ENCODE measurements at places on chromosomes 2 and 18. TPM values are rescaled to one million over a fixed set of nuclear protein-coding genes. Genes with fewer than 3 reads are reported as not detected.

- H3K4me3 ChIP-seq = no peak overlapping the region
- peaks cover 25% of the 10 kb centered on the region for H3K4me1 ChIP-seq
- DNase-seq = no peak
- peaks cover 32% of the 10 kb centered on the region for H3K27me3 ChIP-seq
- H3K36me3 ChIP-seq = no peaks in the 10 kb centered on the region
Measured at GRCh38 chr2:25044990-25045389, 3.1 kb downstream of the EFR3B start.

DNA sequence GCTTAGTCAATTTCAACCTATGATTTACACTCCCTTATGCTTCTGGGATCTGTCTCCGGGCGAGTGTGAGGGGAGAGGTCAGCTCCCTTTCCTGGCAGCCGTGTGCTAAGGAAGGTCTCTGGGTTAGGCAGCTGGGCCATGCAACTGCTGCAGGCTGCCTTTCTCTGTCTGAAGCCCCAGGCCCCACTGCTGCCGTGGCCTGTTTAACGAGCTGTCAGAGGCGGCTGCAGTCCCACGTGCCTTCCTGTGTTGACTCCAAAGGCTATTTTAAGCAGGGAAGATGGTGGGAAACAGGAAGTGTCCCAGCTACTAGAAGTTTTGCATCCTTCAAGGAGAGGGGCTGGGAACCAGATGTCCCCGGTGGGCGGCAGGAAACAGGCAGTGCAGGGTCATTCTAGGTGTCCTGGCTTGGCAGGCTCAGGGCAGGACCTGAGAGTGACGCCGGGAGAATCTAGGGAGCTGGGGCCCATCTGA lies 186.4 kb downstream of the TNS1 start:
- H3K4me3 ChIP-seq = no peak overlapping the region
- DNase-seq = no peak
- no peaks in the 10 kb centered on the region for H3K36me3 ChIP-seq
- H3K4me1 ChIP-seq = no peaks in the 10 kb centered on the region

- no peak overlapping the region for H3K4me3 ChIP-seq
- peaks cover 49% of the 10 kb centered on the region for H3K4me1 ChIP-seq
- H3K27me3 ChIP-seq = no peaks in the 10 kb centered on the region
- H3K27ac ChIP-seq = peak overlapping the region; percentile 99
- 0 out of 2 replicates have a peak, but pooled peaks cover 7% of the 10 kb centered on the region for H3K36me3 ChIP-seq
Measured at GRCh38 chr2:101330253-101330933, 21.9 kb upstream of the RNF149 start.

DNA sequence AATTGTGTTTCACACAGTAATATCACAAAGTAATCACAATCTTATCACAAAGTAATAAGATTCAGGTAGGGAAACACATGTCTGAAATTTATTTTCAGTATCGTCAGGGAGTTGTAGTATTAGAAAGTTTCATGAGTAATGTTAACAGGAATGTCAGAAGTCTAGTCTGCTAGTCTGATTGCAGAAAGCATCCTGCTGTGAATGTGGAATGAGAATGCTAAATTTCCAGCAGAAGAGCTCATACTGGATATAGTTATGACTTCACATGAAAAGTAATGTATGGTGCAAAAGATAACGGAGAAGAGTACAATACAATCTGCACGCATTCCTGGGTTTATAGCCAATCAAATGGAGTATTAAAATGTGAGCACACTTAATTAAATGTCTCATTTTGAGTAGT lies 494.7 kb upstream of the SETBP1 start:
- H3K36me3 ChIP-seq = no peaks in the 10 kb centered on the region
- no peak for DNase-seq
- H3K4me3 ChIP-seq = no peak overlapping the region
- H3K4me1 ChIP-seq = no peaks in the 10 kb centered on the region
- no peaks in the 10 kb centered on the region for H3K27me3 ChIP-seq

DNA sequence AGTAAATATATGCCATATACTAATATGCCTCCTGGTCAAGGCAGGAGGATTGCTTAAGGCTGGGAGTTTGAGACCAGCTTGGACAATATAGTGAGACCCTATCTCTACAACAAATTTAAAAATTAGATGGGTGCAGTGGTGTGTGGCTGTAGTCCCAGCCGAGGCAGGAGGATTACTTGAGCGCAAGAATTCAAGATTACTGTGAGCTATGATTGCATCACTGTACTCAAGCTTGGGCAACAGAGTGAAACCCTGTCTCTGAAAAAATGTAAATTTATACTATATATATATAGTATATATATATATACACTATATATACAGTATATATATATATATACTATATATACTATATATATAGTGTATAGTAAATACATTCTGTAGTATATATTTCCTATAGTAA lies 30.0 kb upstream of the NPC1 start:
- H3K4me1 ChIP-seq = peaks cover 5% of the 10 kb centered on the region
- H3K27me3 ChIP-seq = no peaks in the 10 kb centered on the region
- no peaks in the 10 kb centered on the region for H3K36me3 ChIP-seq
- H3K4me3 ChIP-seq = no peak overlapping the region
- DNase-seq = no peak

DNA sequence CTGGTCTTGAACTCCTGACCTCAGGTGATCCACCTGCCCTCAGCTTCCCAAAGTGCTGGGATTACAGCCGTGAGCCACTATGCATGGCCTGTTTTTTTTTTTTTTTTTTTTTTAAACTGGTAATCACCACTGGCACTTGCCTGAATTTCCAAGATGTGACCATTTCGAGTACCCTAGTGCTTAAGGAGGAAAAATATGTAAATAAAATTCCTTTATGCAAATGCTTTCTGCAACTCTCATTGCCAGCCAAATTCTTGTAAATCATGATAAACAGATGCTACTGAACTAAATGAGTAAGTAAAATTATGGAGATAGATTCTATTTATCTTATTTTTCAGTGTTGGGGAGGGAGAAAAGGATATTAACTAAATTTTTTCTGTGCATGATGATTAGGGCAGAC lies 18.6 kb downstream of the CDCA7 start:
- 0 out of 2 replicates have a peak, but pooled peaks cover 10% of the 10 kb centered on the region for H3K36me3 ChIP-seq
- H3K27me3 ChIP-seq = no peaks in the 10 kb centered on the region
- H3K4me1 ChIP-seq = no peaks in the 10 kb centered on the region
- no peak overlapping the region for H3K27ac ChIP-seq
- H3K4me3 ChIP-seq = no peak overlapping the region

DNA sequence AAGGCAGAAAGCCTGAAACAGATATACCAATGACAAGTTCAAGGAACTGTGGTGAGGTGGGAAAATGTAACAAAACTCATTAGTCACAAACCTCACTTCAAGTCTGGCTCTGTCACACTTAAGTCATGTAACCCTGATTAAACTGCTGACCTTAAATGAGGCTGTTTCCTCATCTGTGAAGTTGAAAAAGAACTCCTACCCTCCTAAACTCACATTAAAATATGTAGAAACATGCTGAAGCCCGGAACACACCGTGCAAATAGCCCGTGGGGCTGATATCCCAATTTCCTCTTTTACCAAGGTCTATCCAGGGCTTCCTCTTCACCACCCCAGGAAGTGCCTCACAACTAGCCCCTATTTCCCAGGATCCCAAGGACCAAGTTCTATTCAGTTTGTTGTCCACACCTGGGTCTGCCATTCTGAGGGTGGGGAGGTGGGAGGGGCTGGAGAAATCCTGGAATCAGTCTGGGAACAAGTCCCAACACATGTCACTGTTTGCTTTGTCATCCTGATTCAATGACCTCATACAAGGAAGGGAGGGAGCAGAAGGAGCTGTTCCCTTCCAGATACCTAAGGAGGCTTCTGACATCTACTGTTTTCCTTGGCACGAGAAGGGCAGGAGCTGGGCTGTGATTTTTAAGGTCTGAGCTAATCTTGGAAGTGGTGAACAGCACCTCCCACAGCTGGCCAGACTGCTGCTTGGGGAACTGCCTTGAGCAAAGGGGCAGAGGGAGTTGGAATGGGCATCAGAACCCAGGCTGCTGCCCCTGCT lies 42.3 kb downstream of the SLC4A1AP start:
- no peaks in the 10 kb centered on the region for H3K27me3 ChIP-seq
- peaks cover 75% of the 10 kb centered on the region for H3K4me1 ChIP-seq
- peak overlapping the region; percentile 15 for H3K4me3 ChIP-seq
- peak; percentile 98 for DNase-seq
- H3K36me3 ChIP-seq = no peaks in the 10 kb centered on the region

GRCh38 chr2:60450488-60450887 lies 103.0 kb downstream of the BCL11A start:
- H3K4me3 ChIP-seq = no peak overlapping the region
- H3K36me3 ChIP-seq = no peaks in the 10 kb centered on the region
- peaks cover 79% of the 10 kb centered on the region for H3K27me3 ChIP-seq
- DNase-seq = no peak
- H3K4me1 ChIP-seq = no peaks in the 10 kb centered on the region
- no peak overlapping the region for H3K27ac ChIP-seq

DNA sequence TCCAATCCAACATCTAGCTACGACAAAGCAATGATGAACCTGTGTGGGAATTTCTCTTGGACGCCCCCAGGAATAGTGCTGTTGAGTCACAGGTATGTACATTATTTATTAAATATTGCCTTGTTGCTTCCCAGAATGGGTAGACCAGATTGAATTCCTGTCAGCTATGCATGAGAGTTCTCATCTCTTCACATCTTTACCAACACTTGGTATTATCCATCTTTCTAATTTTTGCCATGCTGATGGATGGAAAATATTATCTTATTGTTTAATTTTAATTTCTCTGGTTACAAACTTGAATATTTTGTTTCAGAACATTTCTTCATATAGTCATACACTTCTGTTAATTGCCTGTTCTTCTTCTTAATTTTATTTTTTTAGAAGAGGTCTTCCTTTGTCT lies 9.6 kb upstream of the RAB10 start:
- no peak overlapping the region for H3K4me3 ChIP-seq
- H3K27me3 ChIP-seq = no peaks in the 10 kb centered on the region
- no peaks in the 10 kb centered on the region for H3K4me1 ChIP-seq
- no peaks in the 10 kb centered on the region for H3K36me3 ChIP-seq

- no peaks in the 10 kb centered on the region for H3K36me3 ChIP-seq
- H3K4me1 ChIP-seq = peaks cover 1% of the 10 kb centered on the region
- no peak for DNase-seq
- no peak overlapping the region for H3K27ac ChIP-seq
- no peak overlapping the region for H3K4me3 ChIP-seq
Measured at GRCh38 chr2:202026507-202026906, 7.1 kb upstream of the FZD7 start.

DNA sequence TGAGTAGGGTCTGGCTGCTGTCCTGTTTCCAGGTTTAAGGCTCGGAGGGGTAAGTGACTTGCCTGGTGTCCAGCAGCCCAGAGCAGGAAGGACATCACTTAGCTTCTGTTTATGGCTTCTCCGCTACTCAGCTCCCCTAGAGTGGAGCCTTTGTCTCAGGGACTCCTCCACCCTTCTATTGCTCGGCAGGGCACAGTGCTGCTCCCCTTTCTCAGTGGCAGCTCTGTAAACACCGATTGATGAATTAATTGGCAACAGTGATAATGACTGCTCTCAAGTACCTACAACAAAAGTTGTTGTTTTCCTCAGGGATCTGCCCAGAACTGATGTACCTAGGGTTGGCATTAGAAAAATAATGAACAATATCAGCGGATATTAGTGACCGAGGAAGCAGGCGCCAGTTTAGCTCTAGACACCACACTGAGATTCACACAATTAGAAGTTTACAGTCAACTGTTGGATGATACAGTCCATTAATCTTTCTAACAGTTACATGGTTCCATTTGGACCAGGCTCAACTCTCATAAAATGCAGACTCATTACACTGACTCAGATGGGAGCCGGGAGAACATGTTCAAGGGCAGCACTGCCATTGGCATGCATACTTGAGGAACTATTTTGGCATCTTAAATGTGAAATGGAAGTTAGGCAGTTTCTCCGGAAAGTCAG lies 265.7 kb downstream of the MTX2 start:
- no peaks in the 10 kb centered on the region for H3K27me3 ChIP-seq
- H3K27ac ChIP-seq = no peak overlapping the region
- H3K36me3 ChIP-seq = no peaks in the 10 kb centered on the region
- peaks cover 5% of the 10 kb centered on the region for H3K4me1 ChIP-seq

GRCh38 chr2:179444056-179444455 lies 179.4 kb upstream of the SESTD1 start:
- H3K27me3 ChIP-seq = no peaks in the 10 kb centered on the region
- H3K4me1 ChIP-seq = no peaks in the 10 kb centered on the region
- no peak overlapping the region for H3K27ac ChIP-seq
- no peak for DNase-seq
- no peak overlapping the region for H3K4me3 ChIP-seq

DNA sequence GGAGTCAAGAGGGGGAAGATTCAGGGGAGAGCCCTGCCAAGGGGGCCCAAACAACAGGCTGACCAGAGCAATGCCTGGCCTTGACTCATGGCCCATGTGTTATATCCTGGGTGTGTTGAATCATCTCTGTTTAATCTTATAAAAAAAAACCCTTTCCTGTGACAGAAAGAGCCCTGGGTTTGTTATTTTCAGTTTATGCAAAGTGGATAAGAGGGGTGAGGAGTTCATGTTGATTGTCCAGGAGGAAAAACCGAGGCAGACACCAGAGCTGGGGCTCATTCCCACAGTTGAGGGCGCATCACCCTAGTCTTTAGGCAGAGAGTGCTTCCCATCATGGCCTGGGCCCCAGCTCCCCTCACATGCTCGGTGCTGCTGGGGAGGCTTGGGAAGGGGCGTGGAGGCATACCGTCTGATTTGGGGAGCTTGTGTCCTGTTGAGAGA lies 30.9 kb upstream of the IL37 start:
- H3K4me3 ChIP-seq = no peak overlapping the region
- no peaks in the 10 kb centered on the region for H3K36me3 ChIP-seq
- peak overlapping the region; percentile 6 for H3K27ac ChIP-seq
- DNase-seq = no peak
- H3K27me3 ChIP-seq = no peaks in the 10 kb centered on the region
- peaks cover 31% of the 10 kb centered on the region for H3K4me1 ChIP-seq

DNA sequence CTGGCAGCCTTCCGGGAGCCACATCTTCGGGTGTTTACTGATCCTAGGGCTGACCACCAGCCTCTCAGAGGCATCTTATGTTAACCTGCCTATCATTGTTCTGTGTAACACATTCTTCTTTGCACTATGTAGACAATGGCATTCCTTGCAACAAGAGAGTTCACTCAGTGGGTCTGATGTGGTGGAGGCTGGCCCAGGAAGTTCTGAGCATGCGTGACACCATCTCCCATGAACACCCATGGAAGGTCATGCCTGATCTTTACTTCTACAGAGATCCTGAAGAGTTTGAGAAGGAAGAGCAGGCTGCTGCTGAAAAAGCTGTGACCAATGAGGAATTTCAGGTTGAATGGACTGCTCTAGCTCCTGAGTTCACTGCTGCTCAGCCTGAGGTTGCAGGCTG lies 15.3 kb upstream of the ALMS1 start:
- H3K4me3 ChIP-seq = no peak overlapping the region
- H3K27me3 ChIP-seq = peaks cover 51% of the 10 kb centered on the region
- no peaks in the 10 kb centered on the region for H3K4me1 ChIP-seq
- no peaks in the 10 kb centered on the region for H3K36me3 ChIP-seq
- H3K27ac ChIP-seq = no peak overlapping the region

- H3K36me3 ChIP-seq = no peaks in the 10 kb centered on the region
- H3K27ac ChIP-seq = no peak overlapping the region
- no peaks in the 10 kb centered on the region for H3K27me3 ChIP-seq
- H3K4me3 ChIP-seq = no peak overlapping the region
- H3K4me1 ChIP-seq = peaks cover 20% of the 10 kb centered on the region
- DNase-seq = no peak
Measured at GRCh38 chr2:43341959-43342757, 115.8 kb upstream of the ZFP36L2 start.

ASAP2 gene
- 66.8 TPM for total RNA-seq

IL36B gene
- total RNA-seq = not detected

ACSL3 gene
- total RNA-seq = 300 TPM

LRRTM1 gene
- not detected for total RNA-seq

GCG gene
- not detected for total RNA-seq

NEU2 gene
- not detected for total RNA-seq
